ENCODE measurements at places on chromosomes 16 and 17. TPM values are rescaled to one million over a fixed set of nuclear protein-coding genes. Genes with fewer than 3 reads are reported as not detected.

MSLN gene
- 1.8 TPM for total RNA-seq

RNF213 gene
- 80.8 TPM for total RNA-seq

FOXL1 gene
- 2.5 TPM for total RNA-seq

ITGAL gene
- total RNA-seq: 3.4 TPM

SLC16A11 gene
- 0.22 TPM for total RNA-seq

EPX gene
- not detected for total RNA-seq

PRAC1 gene
- 237 TPM for total RNA-seq

DNA sequence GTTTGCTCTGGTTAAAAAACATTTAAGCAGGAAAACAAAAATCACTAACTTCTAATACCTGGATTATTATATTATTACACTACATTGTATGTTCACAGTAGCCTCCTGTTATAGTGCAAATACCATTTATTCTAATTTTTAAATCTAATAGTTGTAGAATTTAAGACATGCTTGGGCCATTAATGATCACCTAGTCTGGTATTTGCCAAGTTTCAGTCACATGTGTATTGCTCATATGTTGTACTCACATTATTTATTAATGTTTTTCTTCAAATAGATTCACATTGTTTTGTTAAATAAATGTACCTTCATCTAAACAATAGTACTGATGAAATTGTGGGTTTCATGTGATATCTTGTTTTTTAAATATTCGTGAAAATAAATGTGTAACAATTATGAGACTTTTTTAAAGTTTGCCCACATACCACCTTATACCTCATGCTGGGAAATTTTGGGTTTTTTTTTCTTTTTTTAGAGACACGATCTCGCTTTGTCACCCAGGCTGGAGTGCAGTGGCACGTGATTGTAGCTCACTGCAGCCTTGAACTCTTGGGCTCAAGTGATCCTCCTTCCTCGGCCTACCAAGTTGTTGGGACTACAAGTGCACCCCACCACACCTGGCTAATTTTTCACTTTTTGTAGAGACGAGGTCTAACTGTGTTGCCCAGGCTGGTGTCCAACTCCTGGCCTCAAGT, 5.9 kb downstream of the ZNF771 start:
- H3K27me3 ChIP-seq: no peaks in the 10 kb centered on the region
- H3K27ac ChIP-seq: no peak overlapping the region
- DNase-seq: no peak
- H3K36me3 ChIP-seq: no peaks in the 10 kb centered on the region
- H3K4me3 ChIP-seq: no peak overlapping the region
- peaks cover 3% of the 10 kb centered on the region for H3K4me1 ChIP-seq

- no peaks in the 10 kb centered on the region for H3K36me3 ChIP-seq
- no peak overlapping the region for H3K4me3 ChIP-seq
- no peak for DNase-seq
- no peaks in the 10 kb centered on the region for H3K4me1 ChIP-seq
These were observed 165.7 kb upstream of the CDH8 start for GRCh38 chr16:62201911-62202310.

DNA sequence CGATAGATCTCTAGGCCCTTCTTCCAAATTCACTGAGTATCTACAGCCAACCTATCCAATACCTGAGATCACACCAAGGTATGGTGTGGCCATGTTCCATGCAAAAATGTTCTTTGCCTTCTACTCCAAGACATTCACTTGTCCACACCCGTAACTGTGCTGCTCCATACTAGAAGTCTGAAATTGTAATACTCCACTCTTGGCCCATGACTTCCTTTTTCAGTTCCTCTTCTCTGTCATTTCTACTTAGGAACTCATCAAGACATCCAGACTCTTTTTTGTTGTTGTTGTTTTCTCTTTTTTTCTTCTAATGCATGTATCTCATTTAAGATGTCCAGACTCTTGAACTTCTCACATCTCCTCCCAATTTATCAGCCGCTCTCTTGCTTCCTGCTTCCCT, 42.5 kb upstream of the KSR1 start:
- H3K27me3 ChIP-seq: no peaks in the 10 kb centered on the region
- H3K36me3 ChIP-seq: no peaks in the 10 kb centered on the region
- H3K4me1 ChIP-seq: no peaks in the 10 kb centered on the region
- no peak overlapping the region for H3K27ac ChIP-seq
- DNase-seq: no peak

DNA sequence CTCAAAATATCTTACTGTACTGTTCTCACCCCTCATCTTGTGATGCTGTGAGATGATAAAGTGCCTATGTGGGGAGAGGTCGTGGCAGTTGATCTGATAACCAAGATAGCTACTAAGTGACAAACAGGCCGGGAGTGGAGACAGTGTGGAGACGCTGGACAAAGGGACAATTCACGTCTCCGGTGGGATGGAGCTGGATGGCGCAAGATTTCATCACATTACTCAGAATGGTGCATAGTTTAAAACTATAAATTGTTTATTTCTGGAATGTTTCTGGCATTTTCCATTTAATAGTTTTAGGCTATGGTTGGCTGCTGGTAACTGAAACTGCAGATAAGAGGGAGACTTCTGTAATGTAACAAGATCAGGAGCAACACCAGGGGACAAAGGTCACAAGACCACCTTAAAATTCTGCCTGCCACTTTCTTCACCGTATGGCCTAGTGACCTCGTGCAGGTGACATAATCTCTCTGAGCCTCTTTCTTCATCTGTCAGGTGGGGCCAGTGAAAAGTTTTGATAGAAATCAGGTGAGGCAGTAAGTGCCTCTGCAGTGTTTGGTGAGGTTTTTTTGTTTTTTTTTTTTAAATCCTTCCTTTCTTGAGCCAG, 54.4 kb upstream of the LGALS9 start:
- H3K27ac ChIP-seq: no peak overlapping the region
- no peak for DNase-seq
- H3K4me1 ChIP-seq: no peaks in the 10 kb centered on the region

DNA sequence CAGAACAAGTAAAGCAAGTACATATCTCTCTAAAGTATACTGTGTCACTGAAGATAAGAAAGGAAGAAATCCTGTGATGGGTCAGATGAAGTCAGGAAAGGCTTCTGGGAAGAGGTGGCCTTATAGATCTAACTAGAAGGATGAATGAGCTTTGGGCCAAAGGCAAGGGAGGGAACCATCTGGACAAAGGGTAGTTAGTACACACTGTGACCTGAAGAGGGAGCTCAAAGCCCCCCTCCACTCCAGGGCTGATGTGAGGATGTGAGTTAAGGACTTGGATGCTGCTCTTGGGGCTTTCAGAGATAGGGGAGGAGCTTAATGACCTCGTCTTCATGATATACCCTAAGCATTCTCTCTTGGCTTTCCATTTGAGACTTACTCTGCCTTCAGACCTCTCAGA, 185.3 kb upstream of the CACNG3 start:
- no peaks in the 10 kb centered on the region for H3K4me1 ChIP-seq
- H3K36me3 ChIP-seq: no peaks in the 10 kb centered on the region
- H3K27ac ChIP-seq: no peak overlapping the region

DNA sequence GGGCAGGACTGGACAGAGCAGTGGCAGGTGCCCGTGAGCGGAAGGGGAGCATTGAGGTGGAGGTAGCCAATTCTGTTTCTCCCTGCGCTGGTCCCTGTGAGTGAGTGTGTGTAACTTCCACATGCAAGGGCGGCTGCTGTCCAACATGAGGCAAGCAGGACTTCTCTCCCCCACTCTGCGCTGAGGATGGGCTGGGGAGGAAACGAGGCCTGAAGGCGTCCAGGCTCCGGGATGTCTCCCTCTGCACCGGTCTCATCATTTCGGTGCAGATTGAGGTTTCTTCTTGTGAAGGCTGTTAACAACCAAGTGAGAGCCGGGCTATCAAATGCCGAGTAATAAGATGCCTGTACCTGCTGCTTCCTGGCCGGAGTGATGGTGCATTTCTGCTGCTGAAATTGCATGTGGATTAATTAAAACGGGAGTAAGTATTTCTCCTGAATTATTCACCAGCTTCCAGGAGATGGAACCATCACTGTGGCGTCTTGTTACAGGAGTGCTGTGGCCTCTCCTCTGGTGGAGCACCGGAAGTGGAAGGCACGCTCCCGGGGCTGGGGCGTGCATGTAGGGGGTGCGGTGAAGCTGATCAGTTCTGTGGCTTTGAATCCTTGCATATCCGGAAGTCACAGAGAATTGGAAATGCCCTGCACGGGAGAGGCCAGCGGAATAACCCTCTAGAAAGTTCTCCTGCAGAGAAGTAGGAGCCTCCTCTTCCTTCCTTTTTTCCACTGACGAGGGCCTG, 41.7 kb upstream of the MGAT5B start:
- no peak overlapping the region for H3K27ac ChIP-seq
- no peak for DNase-seq
- no peaks in the 10 kb centered on the region for H3K27me3 ChIP-seq
- H3K4me3 ChIP-seq: no peak overlapping the region
- H3K36me3 ChIP-seq: no peaks in the 10 kb centered on the region
- no peaks in the 10 kb centered on the region for H3K4me1 ChIP-seq

DNA sequence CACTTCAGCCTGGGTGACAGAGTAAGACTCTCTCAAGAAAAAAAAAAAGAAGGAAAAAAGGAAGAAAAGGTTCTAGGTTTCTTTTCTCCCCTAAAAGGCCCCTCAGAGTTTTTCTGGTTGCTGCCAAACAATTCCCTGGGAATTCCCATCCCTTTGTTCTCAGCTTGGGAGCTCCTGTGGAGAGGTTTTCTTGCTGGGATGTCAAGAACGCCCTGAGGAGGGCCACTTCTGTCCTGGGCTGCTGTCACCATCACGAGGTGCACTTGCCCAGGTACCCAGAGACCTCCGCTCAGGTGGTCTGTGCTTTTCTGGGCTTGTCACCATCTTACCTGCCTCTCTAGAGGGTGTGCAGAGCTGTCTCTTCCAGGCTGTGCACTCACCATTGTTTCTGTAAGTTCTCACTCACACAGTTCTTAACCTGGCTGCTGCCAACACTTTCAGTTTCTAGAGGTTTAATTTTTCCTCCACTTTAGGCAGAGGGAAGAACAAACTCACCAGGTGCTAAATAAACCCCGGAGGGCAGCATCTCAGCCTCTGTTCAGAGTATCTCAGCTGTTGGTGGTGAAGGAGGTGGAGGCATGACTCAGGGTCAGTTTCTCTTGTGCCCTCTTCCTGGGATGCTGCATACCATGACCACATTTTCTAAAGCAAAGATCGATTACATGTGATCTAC, 2.4 kb upstream of the COX6A2 start:
- H3K36me3 ChIP-seq: no peaks in the 10 kb centered on the region
- no peak overlapping the region for H3K4me3 ChIP-seq
- no peak for DNase-seq
- H3K4me1 ChIP-seq: no peaks in the 10 kb centered on the region

DNA sequence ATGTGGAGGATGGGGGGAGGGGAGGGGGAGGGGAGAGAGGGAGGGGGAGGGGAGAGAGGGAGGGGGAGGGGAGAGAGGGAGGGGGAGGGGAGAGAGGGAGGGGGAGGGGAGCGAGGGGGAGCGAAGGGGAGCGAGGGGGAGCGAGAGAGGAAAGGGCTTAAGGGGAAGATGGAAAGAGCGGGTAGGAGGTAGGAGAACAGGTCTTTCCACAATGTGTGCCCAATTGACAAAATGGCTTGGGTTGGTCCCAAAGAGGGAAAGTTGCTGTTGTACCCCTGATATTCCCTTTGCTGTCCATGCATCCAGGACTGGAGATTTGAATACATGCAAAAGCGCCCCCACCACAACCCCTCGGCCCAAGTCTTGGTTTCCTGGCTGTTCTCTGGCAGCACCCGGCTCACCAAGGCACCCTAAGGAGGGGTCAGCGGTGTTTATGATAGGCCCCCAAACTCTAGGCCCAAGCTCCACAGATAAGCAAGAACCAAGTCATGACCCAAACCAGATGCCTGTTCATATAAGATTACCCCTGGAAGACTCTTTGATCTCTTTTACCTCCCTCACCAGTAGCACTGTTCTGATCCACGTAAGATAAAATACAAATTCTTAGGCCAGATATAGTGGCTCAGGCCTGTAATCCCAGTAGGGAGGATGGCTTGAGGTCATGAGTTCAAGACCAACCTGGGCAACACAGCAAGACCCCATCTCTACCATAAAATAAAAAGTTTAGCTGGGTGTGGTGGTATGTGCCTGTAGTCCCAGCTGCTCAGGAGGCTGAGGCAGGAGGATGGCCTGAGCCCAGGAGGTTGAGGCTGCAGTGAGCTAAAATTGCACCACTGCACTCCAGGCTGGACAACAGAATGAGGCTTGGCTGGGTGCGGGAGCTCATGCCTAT, 119.6 kb downstream of the ZFHX3 start:
- no peak for DNase-seq
- H3K36me3 ChIP-seq: no peaks in the 10 kb centered on the region
- no peak overlapping the region for H3K4me3 ChIP-seq
- no peak overlapping the region for H3K27ac ChIP-seq
- H3K27me3 ChIP-seq: no peaks in the 10 kb centered on the region

DNA sequence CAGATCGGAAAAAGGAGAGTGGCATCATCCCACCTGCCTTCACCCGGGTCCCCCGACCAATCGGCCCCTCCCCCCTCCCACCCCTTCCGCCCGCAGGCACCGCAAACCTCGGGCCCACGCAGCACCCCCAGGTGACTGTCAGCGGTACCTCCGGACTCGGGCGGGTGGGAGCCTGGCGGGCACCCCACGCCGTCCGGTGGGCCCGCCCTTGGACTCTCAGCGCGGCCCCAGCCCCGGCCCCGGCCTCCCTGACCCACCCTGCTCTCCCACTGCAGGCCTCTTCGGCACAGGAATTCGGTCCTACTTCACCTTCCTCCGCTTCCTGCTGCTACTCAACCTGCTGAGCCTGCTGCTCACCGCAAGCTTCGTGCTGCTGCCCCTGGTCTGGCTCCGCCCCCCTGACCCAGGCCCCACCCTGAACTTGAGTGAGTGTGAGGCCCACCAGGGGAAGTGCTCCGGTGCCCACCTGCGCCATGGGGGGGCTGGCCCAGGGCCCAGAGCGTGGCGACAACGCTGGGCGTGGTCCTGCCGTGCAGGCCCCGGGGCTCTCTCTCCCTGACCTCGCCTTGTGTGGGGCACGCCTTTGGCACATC, 1.6 kb downstream of the TMC8 start:
- H3K4me1 ChIP-seq: peaks cover 19% of the 10 kb centered on the region
- peak overlapping the region; percentile 92 for H3K27ac ChIP-seq
- H3K4me3 ChIP-seq: peak overlapping the region; percentile 37
- no peaks in the 10 kb centered on the region for H3K27me3 ChIP-seq
- no peaks in the 10 kb centered on the region for H3K36me3 ChIP-seq
- peak; percentile 75 for DNase-seq

- H3K27ac ChIP-seq: no peak overlapping the region
- no peaks in the 10 kb centered on the region for H3K36me3 ChIP-seq
- H3K4me3 ChIP-seq: no peak overlapping the region
These were observed 560.2 kb downstream of the TOX3 start for GRCh38 chr16:51986717-51987116.

Data from colonic mucosa (tissue), 4 donors.